ENCODE measurements at places on chromosomes 16 and 17. TPM values are rescaled to one million over a fixed set of nuclear protein-coding genes. Genes with fewer than 3 reads are reported as not detected.

The CACNG5 gene
- not detected for total RNA-seq

The BIRC5 gene
- total RNA-seq, result 16.1 TPM

The SLFN11 gene
- 24.3 TPM for total RNA-seq

The CES5A gene
- not detected for total RNA-seq

The HBQ1 gene
- total RNA-seq, result 3.7 TPM

The C1QTNF1 gene
- 7.3 TPM for total RNA-seq

The STH gene
- total RNA-seq, result not detected

The FZD2 gene
- 4.5 TPM for total RNA-seq

The EMC8 gene
- 48.7 TPM for total RNA-seq

The CMTM1 gene
- 1.7 TPM for total RNA-seq

The STAT5B gene
- 48.5 TPM for total RNA-seq

The SEZ6L2 gene
- total RNA-seq, result 6.9 TPM

The LRRC75A gene
- 1.2 TPM for total RNA-seq

The TNFRSF13B gene
- total RNA-seq, result not detected

The TEKT1 gene
- not detected for total RNA-seq

The TP53TG3C gene
- total RNA-seq, result not detected

The ACSM2A gene
- not detected for total RNA-seq

The RPA1 gene
- total RNA-seq, result 23.3 TPM

The CX3CL1 gene
- total RNA-seq, result 13.3 TPM

The PDILT gene
- total RNA-seq, result not detected

The USH1G gene
- total RNA-seq, result not detected

The TPPP3 gene
- 3.2 TPM for total RNA-seq

The SKAP1 gene
- total RNA-seq, result 0.99 TPM

The HOXB1 gene
- not detected for total RNA-seq

The C16orf96 gene
- total RNA-seq, result not detected

The MT1E gene
- total RNA-seq, result 15.1 TPM

The GNGT2 gene
- total RNA-seq, result 1.4 TPM

The TBKBP1 gene
- total RNA-seq, result 19.7 TPM

The GRAPL gene
- total RNA-seq, result 58.6 TPM

The LPO gene
- total RNA-seq, result not detected

The HOXB9 gene
- 14.5 TPM for total RNA-seq

The BPTF gene
- 44.4 TPM for total RNA-seq

The PITPNM3 gene
- 0.15 TPM for total RNA-seq

The EFCAB13 gene
- total RNA-seq, result 5.3 TPM

The PPP1R1B gene
- not detected for total RNA-seq

The DNAH9 gene
- total RNA-seq, result not detected

The ZNF750 gene
- total RNA-seq, result 0.68 TPM

The MT1G gene
- total RNA-seq, result not detected

The NPIPA2 gene
- total RNA-seq, result 5.0 TPM

The RPH3AL gene
- 16.1 TPM for total RNA-seq

The TNFRSF17 gene
- total RNA-seq, result not detected

The MT1A gene
- 16.4 TPM for total RNA-seq

The ZNF200 gene
- total RNA-seq, result 7.2 TPM

The DOK4 gene
- 12.7 TPM for total RNA-seq

The PIMREG gene
- 8.2 TPM for total RNA-seq

The QRICH2 gene
- 3.5 TPM for total RNA-seq

The NPIPB9 gene
- 2.0 TPM for total RNA-seq

The MPP3 gene
- total RNA-seq, result 3.6 TPM

The SPNS2 gene
- 69.1 TPM for total RNA-seq

The SMTNL2 gene
- not detected for total RNA-seq

The BEAN1 gene
- total RNA-seq, result 3.1 TPM

The VPS9D1 gene
- 16.9 TPM for total RNA-seq

The ERBB2 gene
- total RNA-seq, result 18.5 TPM

The SLC16A13 gene
- total RNA-seq, result 7.9 TPM

The SPOP gene
- total RNA-seq, result 33.0 TPM

The KRTAP3-1 gene
- not detected for total RNA-seq
